ENCODE measurements at places on chromosomes 6 and 20. TPM values are rescaled to one million over a fixed set of nuclear protein-coding genes. Genes with fewer than 3 reads are reported as not detected.

The HLA-G gene
- not detected for total RNA-seq

- no peak for DNase-seq
Observed at GRCh38 chr6:139736325-139736906, 362.0 kb upstream of the CITED2 start.

GRCh38 chr6:153484056-153484455, 353.0 kb upstream of the RGS17 start:
- DNase-seq: peak; percentile 61

GRCh38 chr6:5099537-5099936, 14.4 kb downstream of the PPP1R3G start:
- DNase-seq: peak; percentile 50

The IL17A gene
- total RNA-seq: not detected

DNA sequence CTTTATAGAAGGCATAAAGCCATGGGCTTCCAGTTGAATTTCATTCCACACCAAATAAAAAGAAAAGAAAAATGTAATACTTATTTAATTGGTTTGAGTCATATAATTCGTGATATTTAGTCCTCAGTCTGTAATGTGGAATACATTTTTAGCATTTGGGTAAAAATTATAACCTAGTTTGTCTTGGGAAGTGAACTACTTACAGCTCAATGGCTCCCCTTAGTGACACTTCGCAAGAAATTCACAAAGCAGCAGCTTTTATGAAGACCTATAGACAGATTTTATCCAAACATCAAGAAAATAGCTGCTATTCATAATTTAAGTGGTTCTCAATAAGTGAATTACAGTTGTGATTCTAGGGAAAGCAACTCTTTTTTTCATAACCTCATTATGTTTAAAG, 72.1 kb downstream of the RSPO3 start:
- no peak for DNase-seq

DNA sequence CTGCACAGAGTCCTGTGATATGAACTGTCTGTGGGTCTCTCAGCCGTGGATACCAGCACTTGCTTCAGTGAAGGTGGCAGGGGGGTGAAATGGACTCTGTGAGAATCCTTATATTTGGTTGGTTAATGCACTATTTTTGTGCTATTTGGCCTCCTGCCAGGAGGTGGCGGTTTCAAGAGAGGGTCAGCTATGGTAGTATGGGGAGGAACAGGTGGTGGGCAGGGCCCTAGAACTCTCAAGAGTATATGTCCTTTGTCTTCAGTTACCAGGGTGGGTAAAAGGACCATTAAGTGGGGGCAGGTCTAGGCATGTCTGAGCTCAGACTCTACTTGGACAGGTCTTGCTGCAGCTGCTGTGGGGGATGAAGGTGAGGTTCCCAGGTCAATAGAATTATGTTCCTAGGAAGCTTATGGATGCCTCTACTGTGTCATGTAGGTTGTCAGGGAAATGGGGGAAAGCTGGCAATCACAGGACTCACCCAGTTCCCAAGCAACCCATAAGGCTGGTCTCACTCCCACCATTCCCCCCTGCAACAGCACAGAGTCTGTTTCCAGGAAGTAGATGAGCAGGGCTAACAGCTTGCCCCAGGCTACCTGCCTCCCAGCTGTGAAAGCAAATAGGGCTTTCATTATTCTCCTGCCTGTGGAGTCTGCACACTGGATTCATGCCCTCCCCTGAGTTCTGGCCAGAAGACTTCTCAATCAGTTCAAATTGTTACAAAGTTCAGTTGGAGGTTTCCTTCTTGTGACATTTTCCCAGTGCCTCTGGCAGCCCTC, 56.8 kb upstream of the PHIP start:
- DNase-seq: no peak

The TRIM40 gene
- not detected for total RNA-seq

- DNase-seq: no peak
Observed at GRCh38 chr6:151835396-151835795, 27.9 kb downstream of the ESR1 start.

DNA sequence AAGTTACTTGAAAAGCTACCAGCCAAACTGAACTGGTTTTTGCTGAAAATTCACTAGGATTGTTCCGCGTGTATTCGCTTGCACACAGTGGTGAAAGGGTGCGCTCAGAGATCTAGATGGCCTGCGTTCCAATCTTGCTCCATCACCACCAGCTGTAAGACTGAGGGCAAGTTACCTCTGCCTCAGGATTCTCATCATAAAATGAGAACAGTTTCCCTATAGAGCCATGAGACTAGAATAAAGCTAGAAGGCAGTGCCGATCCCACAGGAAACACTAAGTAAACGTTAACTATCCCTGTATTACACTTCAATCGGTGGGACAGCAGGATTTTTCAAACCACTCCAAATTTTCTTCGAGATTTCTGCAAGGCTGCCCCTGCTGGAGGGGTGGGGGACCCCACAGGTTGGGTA, 838 bp downstream of the AHCY start:
- DNase-seq: no peak

- DNase-seq: no peak
Observed at GRCh38 chr6:167826896-167827582, at the start of gene AFDN. Gene AFDN (plus strand): TSS chr6:167826911. CDS start chr6:167827133, 222 bp downstream.

DNA sequence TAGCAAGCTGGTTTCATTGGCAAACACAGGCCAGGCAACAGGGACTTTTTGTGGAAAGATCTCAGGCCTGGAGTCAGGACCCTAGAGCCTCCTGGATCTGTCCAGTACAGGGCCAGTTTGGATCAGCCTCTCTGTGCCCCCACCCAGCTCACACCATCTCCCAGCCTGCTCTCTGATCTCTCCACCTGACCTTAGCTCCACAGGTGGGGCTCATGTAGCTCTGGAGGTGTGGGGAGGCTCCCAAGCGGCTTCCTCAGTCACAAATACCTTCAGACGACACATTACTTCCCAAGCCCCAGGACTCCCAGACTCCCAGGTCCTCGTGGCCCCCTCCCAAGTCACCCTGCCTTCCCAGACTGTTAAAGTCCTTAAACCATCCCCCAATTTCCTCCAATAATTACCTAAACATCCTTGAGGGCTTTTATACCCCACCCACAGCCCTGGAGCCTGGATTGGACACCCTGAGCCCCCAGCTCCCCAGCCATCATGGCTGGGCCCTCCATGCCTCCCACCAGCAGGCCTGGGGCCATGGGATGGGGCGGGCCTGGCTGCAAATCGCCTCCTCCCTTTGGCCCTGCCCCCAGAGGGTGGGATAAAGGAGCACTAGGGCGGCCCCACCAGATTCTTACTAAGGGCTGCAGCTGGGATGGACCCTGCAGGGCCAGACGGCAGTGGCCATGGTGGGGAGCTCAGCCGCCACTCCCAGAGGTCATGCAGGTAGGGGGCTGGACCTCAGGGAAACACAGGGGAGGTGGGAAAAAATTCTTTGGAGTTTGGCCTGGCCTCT, 15.9 kb upstream of the FANCE start:
- no peak for DNase-seq

The BCAS1 gene
- 0.07 TPM for total RNA-seq

GRCh38 chr6:83273596-83273995, 80.4 kb downstream of the RWDD2A start:
- no peak for DNase-seq

- DNase-seq: no peak
Observed at GRCh38 chr6:137665342-137665934, 171.2 kb upstream of the OLIG3 start.

DNA sequence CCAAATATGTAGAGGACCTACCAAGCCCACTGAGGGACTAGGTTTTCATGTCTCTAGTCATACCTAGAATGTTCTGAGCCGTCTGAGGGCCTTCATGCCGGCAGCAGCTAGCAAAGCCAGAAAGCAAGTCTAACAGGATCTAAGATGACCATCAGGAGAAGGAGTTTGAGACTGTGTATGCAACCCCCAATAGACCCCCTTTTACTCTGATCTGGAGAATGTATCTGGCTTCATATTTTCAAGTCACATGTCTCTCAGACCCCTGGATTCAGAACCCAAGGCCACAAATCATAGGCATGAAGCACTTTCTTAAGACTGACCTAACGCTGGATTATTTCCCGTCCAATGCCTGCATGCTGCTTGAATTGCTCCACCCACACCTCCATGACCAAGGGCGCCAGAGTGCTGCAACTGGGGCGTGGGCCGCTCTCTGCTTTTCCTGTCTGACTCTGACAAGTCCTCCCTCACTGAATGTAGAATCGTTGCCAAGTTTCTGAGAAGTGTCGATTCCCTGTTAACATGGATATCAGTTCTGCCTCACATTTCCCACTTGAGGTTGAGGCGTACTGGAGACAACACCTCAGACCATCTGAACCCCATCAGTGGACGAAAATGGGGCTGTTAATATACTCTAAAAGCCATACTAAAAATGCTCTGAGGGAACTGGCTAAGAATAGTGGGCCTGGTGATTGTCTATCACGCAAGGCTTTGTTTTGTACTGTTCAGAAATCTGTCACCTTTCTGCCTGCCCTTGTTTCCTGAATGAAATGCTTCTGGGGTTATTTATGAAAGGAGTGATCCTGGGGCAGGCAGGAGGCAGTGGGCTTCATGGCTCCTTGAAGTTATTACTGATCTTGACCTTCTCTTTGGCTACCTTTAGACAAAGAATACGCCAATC, 23.9 kb upstream of the ASXL1 start:
- no peak for DNase-seq

DNA sequence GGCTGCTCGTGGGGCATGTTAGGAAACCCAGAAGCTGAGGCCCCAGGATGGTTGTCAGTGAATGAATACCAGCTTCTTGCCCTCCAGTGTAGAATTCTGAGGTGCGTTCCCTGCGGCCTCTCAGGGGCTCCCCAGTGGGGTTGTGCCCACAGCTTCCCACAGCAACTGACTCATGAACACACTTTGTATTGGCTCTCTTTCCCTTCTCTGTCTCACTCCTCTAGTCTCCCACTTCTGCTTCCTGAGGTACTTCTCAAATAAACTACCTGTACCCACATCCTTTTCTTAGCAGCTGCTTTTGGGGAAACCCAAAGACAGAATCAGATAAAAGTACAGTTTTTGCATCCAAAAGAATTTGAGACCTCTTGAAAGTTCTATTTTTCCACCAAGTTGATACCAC, 107.7 kb upstream of the JAG1 start:
- DNase-seq: no peak
